ENCODE measurements at places on chromosomes 16 and 17.

DNA sequence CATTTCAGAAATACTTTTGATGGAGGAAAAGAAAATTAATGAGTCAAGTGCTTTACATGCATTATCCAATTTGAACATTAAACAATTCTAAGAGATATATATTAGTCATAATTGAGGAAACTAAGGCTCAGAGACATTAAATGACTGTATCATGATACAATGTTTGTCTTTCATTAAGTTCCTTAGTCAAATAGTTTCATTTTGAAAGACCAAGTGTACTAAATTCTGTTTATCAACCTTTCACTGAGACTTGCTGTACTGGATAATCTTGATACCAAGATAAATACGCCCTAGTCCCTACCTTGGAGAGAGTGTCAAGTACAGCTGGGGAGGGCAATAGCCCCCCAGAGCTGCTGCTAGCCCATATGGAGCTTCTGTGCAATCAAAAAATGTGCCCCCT lies 24.2 kb downstream of the TOM1L2 start:
- no peak for DNase-seq

DNA sequence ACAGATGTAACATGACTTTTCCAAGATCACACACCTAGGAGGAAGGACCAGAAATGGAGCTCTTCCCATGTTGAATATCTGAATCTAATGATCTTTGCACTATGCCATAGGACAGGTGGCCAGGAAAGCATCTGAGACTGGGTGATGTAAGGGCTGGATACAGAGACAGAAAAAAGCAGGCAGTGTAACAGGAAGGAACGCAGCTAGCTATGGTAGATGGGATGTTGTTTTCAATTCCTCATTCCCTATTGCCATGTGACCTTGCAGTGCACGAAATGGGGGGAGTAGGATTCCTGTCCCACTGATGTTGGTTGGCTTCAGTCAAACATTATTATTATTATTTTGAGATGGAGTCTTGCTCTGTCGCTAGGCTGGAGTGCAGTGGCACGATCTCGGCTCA lies 3.7 kb upstream of the NPIPB15 start:
- no peak for DNase-seq

DNA sequence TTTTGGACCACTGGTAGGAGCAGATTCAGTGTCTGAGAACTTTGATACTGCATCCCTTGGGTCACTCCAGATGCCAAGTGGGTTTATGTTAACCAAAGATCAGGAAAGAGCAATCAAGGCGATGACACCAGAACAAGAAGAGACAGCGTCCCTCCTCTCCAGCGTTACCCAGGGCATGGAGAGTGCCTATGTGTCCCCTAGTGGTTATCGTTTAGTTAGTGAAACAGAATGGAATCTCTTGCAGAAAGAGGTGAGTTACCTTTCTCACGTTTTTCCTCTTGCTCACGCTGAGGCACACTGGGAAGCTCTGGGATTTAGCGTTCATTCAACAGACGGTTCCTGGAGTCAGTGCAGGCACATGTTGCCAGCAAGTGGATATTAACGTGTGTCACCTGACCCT lies 58.0 kb downstream of the NUP88 start:
- no peak for DNase-seq

- no peak for DNase-seq
Observed at GRCh38 chr17:61443475-61443882, 8.7 kb upstream of the TBX4 start.

DNA sequence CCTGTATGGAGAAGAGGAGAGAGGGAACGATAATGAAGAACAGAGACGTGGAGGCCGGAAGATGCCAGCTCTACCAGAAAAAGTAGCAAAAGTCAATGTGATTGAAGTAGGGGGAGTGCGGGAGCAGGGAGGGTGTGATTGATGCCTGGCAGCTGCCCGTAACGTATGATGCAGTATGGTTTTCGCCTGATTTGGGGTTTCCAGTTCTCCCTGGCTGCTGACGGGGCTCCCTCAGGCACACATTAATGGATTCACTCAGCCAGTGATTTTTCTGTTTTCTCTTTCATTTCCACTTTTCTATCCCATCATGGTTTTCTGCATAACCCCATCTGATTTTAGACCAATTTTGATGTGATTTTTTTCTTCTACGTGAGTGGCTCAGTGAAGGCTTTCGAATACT lies 62.1 kb downstream of the PRKCA start:
- DNase-seq, result no peak

GRCh38 chr16:73217654-73218053 lies 169.7 kb upstream of the ZFHX3 start:
- no peak for DNase-seq

- no peak for DNase-seq
Observed at GRCh38 chr17:71284032-71284755, 836.6 kb upstream of the SOX9 start.

DNA sequence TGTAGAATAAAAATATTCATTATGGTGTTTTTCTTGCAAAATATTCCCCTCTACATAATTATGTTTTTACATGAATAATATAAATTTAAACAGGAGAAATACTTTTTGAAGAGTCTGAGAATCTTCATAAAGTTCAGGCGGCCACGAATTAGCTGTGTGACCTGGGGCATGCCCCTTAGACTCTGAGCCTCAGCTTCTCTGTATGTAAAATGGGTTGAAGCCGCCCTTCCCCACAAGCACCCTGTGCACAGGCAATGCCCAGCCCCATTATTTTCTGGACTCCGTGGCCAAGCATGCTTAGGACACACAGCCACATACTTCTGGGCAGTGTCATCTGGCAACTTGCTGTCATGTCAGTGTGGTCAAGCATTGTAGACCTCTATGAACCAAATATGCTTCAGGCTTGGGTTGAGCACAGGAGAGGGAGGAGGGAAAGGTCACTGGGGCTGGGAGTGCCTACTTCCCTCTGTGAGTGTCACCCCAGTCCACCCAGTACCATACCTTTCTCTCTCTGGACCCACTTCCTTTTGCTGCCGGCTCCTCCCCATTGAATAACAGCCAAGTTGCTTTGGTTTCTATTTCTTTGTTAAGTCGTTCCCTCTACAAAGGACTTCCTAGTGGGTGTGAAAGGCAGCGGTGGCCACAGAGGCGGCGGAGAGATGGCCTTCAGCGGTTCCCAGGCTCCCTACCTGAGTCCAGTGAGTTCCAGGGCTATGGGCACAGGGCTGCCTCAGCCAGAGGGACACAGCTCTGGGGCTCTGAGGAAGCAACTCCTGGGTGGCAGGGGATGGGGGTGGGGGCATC lies at the start of gene LGALS9:
TSS of gene LGALS9 (plus strand) at position 582 of the 804 bp plus-strand sequence. CDS start at position 660, 78 bp downstream.
- DNase-seq, result no peak

DNA sequence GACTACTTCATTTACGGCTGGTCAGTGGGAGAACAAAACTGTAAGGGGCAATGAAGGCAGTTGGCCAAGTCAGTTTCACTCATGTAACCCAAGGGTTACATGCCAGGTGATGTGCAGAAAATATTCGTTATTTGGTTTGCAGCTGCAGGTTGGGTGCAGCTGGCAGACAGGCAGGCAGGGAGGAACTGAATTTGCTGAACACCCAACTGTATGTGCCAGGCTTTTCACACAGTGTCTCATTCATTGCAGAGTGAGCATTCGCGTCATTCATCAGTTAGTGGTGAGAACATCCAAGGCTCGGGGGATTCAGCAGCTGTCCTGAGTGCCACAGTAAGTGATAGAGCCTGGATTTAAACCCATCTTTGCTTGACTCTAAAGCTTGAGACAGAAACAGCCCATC lies 59.7 kb downstream of the ABCC6 start:
- no peak for DNase-seq

DNA sequence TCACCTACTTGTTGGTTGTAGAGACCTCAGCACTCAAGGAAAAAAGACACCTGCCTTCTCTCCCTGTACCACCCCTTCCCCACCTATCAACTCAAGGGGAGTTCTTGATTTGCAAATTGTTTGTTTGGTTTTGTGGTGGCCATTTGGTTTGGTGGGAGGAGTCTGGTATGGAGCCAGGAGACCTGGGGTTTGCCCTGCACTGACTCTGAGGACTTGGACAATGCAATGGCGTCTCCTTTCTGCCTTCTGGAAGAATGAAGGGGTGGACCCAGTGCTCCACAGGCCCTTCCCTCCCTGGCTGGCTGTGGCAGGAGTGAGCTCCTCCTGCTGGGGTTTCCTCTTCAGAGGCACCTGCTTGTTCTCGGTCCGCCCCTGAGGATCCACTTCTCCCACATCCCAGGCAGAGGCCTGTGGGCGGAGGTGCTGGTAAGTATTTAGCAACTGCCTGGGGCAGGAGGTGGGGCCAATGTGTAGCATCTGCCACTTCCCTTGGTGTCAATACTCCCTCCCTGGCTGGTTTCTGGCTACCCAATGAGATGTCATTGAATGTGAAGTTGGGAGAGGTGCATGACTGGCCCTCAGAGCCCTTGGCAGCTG lies 164.5 kb downstream of the NTN1 start:
- no peak for DNase-seq

GRCh38 chr17:14150619-14151018 lies 81.3 kb downstream of the COX10 start:
- no peak for DNase-seq

GRCh38 chr17:68585643-68586042 lies 15.5 kb downstream of the FAM20A start:
- DNase-seq, result no peak

DNA sequence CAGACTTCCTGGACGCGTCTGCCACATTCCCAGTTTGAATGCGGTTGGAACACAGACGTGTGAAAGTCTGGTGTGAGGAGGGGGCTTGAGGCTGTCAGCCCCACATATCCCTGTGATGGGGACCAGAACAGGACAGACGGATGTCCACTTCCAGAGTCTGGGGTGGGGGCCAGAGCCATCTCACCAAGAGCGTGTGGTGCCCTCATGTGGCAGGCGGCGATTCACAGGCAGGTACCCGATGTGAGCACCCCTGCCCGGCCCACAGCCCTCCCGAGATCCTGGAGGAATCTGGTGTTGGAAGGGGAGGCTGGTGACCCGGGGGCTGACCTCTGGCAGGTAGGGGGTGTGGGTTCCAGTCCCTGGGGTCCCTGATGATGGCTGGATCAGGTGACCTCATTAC lies 51.5 kb downstream of the ENGASE start:
- no peak for DNase-seq

GRCh38 chr16:88920618-88921590 lies 54.4 kb upstream of the PABPN1L start:
- DNase-seq, result no peak

DNA sequence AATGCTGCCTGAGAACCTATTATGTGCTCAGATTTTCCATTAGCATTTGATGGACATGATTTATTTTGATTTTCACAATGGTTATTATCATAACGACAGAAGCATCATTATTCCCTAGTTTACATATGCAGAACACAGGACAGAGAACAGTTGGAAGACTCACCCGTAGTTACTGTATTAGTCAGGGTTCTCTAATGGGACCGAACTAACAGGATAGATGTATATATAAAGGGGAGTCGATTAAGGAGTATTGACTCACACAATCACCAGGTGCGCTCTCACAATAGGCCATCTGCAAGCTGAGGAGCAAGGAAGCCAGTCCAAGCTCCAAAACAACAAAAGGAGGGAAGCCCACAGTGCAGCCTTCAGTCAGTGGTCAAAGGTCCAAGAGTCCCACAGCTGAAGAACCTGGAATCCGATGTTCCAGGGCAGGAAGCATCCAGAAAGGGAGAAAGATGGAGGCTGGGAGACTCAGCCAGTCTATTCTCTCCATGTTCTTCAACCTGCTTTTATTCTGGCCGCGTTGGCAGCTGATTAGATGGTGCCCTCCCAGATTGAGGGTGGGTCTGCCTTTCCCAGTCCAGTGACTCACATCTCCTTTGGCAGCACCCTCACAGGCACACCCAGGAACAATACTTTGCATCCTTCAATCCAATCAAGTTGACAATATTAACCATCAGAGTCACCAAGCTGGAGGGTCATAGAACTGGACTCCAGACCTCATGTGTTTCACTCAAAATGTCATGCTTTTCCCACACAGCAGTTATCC lies 92.7 kb upstream of the XYLT1 start:
- DNase-seq, result no peak

- no peak for DNase-seq
Observed at GRCh38 chr16:84790301-84790700, 29.5 kb upstream of the CRISPLD2 start.
